Activated CD4-positive, alpha-beta T cell treated with anti-CD3 and anti-CD28 coated beads, Interleukin-2, amount 50 U/mL, for 24 hours (primary cell): ENCODE measurements at places on chromosomes 12 and 14.

DNA sequence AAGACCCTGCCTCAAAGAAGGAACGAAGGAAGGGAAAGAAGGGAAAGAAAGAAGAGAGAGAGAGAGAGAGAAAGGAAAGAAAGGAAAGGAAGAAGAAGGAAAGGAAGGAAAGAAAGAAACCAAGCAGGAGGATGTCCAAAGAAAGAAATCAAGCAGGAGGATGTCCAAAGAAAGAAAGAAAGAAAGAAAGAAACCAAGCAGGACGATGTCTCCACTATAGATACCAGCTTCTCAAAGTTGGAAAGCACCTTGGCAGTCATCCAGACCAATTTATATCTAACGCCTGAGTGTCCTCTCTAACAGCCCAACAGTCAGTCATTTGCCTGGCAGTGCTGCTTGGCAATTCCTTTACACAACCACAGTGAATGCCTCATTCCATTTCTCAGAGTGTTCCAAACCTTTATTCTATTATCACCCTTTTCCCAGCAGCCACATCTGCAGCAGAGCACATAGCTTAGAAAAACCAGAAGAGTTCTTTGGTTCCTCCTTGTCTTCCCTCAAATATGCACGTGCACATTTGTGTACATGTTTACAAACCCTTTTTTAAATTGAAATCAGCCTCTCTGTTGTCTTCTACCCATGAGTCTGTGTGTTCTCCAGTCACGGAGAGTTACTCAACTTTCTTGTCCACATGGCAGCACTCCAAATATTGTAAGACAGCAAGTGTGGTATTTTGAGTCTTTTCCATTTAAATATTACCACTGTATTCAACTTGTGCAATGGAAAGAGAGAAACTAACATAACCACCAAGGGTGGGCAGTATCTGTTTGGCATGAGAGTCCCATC, 138.4 kb downstream of the STXBP6 start:
- no peak for DNase-seq

- peak; percentile 66 for DNase-seq
Observed at GRCh38 chr14:100850841-100851585, 25.1 kb downstream of the MEG3 start.

GRCh38 chr12:71036526-71036925, 116.0 kb upstream of the PTPRR start:
- no peak for DNase-seq

DNA sequence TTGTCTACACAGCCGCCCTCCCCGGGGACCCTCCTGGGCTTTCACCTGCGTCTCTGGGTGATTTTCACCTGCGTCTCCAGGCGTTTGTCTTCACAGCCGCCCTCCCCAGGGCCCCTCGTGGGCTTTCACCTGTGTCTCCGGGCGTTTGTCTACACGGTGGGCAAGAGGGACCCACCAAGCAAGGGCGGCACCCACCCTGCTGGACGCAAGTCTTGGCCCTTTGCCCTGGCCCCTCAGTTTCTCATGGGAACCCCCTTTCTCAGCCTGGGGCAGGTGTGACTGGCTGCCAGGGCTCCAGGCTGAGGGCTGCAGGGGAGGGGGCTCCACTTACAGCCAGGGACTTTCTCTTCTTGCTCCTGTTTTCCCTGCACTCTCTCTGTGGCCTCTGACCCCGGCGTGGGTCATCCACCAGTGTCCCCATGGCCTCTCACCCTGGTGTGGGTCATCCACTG, 68.6 kb upstream of the GALNT9 start:
- DNase-seq: no peak

GRCh38 chr12:160858-161257, 53.1 kb downstream of the SLC6A12 start:
- DNase-seq: no peak

DNA sequence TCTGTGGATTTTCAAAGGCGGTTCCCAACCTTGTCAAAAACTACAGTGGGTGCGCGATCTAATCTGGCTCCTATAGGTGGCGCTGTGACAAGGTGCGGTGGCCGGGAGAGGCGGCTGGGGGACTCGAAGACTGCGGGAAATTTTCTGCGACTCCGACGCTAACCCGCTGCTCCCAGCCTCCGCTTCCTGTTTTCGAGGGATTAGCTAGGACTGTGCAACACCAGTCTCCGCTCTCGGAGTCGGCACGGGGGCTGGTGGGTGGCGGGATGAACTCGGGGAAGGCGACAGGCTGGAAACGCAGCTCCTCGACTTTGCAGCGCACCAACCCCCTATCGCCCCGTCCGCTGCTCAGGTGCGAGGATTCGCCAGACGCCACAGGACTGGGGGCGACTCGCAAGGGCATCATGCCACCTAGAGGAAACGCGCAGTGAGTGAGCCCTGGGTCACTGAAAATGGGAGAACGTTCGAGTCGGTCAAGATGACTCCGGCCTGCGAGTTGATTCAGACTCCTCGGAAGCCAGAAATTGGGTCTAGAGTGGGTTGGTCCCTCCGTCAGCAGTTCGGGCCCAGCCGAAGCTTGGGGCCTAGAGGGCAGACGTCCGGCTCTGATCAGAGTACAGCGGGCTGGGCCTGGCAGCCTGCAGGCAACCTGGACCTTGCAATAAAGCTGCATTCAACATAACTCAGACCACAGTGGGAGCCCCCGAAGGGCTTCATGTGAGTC, 5.5 kb upstream of the PAX9 start:
- no peak for DNase-seq

- DNase-seq: peak; percentile 63
Observed at GRCh38 chr12:111444925-111445725, 39.4 kb downstream of the SH2B3 start.

DNA sequence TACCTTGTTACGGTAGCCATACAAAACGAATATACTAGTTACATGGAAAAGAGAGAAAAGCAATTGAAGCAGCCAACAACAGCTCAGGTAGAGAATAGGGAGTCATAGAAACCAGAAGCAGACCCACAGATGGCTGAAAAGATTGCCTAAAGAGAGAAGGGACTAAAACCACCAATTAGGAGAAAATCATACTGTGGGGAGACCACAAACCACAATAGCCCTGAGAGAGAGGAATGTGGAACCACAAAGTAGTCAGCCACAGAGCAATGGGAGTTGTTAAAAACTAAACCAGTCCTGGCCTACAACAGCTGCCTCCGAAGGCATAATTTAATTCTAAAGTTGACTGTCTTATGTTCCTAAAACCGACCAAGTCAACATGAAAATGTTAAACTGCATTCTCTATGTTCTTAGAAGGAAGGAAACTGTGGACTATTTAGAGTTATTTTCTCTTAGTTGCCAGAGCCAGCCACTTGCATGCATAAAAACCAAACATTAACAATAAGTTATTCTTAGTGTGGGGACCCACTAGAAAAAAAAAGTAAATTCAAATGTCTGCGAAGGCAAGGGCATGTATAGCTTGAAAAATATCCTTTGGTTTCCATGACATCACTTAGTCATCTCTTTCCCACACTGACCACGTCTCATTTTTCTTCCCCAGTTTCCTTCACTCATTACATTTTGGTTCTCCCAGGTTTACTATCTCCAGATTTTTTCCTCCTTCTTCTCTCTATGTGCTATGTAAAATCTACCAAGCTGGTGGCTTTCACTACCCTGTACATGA, 398.1 kb downstream of the NOVA1 start:
- no peak for DNase-seq

DNA sequence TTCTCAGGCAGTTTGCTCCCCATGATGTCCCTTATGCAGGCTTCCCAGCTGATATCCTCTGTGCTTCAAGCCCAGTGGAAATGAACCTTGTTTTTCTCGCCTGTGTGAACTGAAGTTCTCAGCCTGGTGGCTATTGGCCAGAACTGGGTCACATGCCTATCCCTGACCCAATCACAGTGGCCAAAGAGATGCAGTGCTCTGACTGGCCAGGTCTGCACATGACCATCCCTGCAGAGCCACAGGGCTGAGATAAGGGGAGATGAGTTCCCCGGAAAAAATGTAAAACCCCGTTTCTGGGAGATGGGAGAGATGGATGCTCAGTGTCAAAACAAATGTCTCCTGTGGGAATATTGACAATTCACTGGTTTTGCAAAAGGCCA, 34.7 kb upstream of the FZD10 start:
- DNase-seq: no peak

- no peak for DNase-seq
Observed at GRCh38 chr14:55921511-55921910, 196.7 kb upstream of the PELI2 start.

- no peak for DNase-seq
Observed at GRCh38 chr12:1633459-1633858, 4.4 kb downstream of the WNT5B start.

DNA sequence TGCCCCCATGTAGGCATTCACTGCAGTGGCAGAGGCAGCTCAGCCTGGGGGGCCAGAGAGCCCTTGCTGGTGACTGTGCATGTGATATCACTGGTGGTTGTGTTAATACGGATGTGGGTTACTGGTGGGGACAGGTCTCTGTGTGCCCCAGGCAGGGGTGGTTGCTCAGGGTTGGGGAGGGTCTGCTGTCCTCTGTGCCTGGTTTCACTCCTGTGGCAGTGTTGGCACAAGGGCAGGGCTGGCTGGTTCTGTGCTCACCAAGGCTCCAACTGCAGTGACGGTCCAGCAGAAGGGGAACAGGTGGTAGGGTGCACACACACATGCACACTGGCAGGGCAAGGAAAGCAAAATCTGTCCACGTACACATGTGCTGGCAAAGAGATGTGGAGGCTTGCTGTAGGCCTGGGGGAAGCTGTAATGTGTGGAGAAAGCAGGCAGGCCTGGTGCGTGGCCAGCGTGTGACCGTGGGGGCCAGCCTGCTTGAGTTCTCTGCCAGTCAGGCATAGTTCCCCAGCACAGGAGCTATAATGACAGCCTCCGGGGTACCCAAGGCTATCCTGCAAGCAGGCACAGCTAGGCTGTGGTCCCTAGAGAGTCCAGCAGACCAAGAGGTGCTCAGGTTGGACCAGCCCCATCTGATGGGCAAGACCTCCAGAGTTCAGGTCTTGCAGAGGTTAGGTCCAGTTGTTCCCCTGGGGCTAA, 254.6 kb downstream of the FBXL14 start:
- no peak for DNase-seq

DNA sequence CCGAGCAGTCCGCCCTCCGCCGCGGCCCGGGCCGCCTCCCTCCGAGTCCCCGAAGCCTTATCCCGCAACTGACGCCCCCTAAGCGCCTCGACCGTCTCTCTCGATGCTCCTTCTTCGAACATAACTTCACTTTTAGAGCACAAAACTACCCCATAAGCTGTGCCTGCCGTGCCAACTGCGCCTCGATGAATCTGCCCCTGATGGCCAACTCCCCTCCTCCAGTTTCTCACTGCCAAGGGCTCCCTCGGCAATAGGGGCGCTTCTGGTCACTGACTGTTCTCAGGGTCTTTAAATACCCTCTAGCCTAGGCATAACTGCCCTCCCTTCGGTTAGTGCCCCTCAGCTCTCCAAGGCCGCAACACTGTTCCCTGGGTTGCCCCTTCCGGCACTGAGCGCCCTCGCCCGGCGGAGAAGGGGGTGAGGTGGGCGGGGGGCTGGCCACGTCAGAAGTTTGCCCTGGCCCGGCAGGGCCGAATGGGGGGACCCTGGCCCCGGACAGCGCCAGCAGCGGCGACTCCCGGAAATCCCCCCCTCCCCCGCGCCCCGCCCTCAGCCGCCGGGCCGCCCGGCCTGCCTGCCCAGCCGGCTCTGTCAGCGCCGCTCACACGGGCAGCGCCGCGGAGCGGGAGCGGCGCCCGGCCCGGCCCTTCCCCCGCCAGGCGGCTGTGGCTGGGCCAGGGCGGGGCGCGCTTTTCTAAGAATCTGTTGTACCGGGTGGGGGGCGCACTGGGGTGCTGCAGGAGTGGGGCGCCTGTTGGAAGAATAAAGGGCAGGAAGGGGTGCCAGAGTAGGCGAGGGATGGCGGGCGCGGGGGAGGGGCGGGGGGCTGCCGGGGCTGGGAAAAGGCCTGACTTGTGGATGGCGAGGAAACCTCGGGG, 10.6 kb downstream of the RARG start:
- no peak for DNase-seq

GRCh38 chr14:73700325-73700724, 13.9 kb downstream of the PNMA1 start:
- no peak for DNase-seq

DNA sequence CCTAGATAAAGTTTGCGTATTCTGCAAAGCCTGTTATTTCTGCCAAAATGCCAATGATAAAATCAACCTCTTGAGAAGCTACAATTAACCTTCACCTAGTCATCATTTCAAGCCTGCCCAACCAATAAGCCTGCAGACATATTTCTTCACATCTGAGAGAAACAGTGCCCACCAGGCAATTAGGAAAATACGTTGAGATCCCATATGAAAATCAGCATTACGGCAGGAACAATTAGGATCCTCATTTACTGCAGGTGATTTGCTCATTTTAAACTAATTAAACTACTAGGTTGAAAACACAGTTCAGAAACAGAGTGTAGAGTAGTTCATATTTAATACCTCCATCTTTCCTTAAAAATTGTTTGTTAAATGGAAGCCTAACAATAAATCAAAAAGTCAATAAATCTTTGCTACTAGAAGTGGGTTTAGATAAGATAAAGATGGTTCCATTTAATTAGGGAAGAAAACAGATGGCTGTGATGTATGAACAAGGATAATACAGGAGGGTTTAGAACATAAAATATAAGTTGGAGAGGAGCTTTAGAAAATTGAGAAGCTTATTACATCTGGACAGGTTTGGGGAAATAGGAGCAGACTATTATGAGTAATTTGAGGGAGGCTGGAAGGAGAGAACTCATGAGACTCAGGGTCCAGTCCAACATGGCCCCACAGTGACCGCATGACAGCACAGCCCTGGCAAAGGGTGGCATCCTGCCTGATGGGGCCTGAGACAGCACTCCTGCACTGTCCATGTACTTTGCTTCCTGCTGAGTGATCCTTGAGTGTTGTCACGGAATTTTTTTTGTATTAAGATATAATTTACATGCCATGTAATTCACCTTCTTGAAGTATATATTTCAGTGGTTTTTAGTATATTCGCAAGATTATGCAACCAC, 26.9 kb upstream of the PYGL start:
- DNase-seq: no peak

GRCh38 chr14:92475451-92476187, 38.0 kb upstream of the RIN3 start:
- DNase-seq: no peak

DNA sequence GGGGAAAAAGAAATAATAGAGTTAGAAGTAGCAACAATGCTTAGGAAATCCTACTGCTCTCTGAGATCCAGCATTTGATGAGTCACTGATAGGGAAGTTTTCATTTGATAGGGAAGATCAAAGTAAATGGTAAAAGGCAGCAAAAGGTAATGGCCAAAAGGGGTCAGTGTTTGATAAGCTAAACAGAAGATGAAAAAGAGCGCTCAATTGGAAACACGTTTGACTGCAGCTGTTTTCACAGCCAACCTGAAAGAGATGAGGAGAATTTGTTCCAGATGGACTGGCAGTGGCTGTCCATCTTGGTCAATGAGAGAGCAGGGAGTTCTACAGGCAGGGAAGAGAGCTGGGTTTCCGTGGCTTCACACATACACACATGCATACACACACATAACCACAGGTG, 264.2 kb downstream of the TMEM132C start:
- DNase-seq: no peak

- no peak for DNase-seq
Observed at GRCh38 chr12:64097366-64098105, 124.6 kb downstream of the KICS2 start.
